Adrenal gland (tissue), 19 donors: ENCODE measurements at places on chromosomes 12 and 14. TPM values are rescaled to one million over a fixed set of nuclear protein-coding genes. Genes with fewer than 3 reads are reported as not detected.

Gene CCDC177
- 0.04 TPM for total RNA-seq

- no peak overlapping the region for H3K4me3 ChIP-seq
- H3K27me3 ChIP-seq: no peaks in the 10 kb centered on the region
- no peak overlapping the region for H3K27ac ChIP-seq
- H3K36me3 ChIP-seq: no peaks in the 10 kb centered on the region
Observed at GRCh38 chr14:71245659-71246361, 338.6 kb downstream of the PCNX1 start.

Gene LRIG3
- 5.6 TPM for total RNA-seq

GRCh38 chr12:93573552-93574223 is 1.2 kb downstream of the SOCS2 start:
- DNase-seq: peak; percentile 18
- no peaks in the 10 kb centered on the region for H3K27me3 ChIP-seq
- no peaks in the 10 kb centered on the region for H3K4me1 ChIP-seq
- H3K27ac ChIP-seq: peak overlapping the region; percentile 95
- peak overlapping the region; percentile 88 for H3K4me3 ChIP-seq

DNA sequence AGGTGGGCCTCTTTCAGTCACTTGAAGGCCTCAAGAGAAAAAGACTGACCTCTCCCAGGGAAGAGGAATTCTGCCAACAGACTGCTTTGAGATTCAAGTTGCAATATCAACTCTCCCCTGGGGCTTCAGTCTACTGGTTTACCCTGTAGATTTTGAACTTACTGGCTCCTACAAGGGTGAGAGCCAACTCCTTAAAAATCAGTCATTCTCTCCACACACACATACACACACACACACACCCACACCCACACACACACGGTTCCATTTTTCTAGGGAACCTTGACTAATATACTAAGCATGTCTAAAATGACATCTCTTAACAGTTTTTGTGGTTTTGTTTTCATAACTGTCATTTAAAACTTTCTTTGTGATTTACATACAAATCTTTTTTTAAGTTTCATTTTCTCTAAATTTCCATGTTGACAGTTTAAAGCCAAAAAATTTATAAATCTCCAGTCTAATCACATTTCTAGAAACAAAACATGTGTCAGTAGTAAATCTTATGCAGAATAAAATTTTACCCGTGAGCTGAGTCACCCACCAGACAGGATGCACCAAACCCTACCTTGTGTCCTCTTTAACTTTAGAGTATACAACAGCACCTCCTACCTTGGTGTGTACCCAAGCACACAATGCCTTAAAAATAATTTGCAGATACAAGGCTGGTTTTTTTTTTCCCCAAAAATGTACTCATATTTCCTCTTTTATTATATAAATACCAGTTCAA is 394.6 kb downstream of the AEBP2 start:
- no peak overlapping the region for H3K4me3 ChIP-seq
- no peaks in the 10 kb centered on the region for H3K27me3 ChIP-seq
- H3K27ac ChIP-seq: no peak overlapping the region
- no peak for DNase-seq
- no peaks in the 10 kb centered on the region for H3K4me1 ChIP-seq

GRCh38 chr12:19148860-19149259 is 19.3 kb downstream of the PLEKHA5 start:
- no peak overlapping the region for H3K27ac ChIP-seq
- no peaks in the 10 kb centered on the region for H3K27me3 ChIP-seq
- H3K4me3 ChIP-seq: no peak overlapping the region
- H3K36me3 ChIP-seq: no peaks in the 10 kb centered on the region
- no peaks in the 10 kb centered on the region for H3K4me1 ChIP-seq

- H3K27me3 ChIP-seq: peaks cover 11% of the 10 kb centered on the region
- no peak overlapping the region for H3K4me3 ChIP-seq
- no peaks in the 10 kb centered on the region for H3K36me3 ChIP-seq
- H3K4me1 ChIP-seq: no peaks in the 10 kb centered on the region
- H3K27ac ChIP-seq: no peak overlapping the region
Observed at GRCh38 chr12:108104657-108105056, 24.4 kb upstream of the WSCD2 start.

DNA sequence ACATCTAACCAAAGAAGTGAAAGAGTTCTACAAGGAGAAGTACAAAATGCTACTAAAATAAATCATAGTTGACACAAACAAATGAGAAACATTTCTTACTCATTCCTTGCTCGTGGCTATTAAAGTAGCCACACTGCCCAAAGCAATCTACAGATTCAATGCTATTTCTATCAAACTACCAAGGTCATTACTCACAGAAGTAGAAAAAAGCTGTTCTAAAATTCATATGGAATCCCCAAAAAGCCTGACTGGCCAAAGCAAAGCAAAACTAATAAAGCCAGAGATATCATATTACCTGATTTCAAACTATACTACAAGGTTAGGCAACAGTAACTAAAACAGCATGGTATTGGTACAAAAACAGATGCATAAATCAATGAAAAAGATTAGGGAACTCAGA is 305.6 kb downstream of the RPAP3 start:
- H3K36me3 ChIP-seq: no peaks in the 10 kb centered on the region
- H3K4me3 ChIP-seq: no peak overlapping the region
- no peak overlapping the region for H3K27ac ChIP-seq
- H3K4me1 ChIP-seq: no peaks in the 10 kb centered on the region
- no peak for DNase-seq
- H3K27me3 ChIP-seq: no peaks in the 10 kb centered on the region

DNA sequence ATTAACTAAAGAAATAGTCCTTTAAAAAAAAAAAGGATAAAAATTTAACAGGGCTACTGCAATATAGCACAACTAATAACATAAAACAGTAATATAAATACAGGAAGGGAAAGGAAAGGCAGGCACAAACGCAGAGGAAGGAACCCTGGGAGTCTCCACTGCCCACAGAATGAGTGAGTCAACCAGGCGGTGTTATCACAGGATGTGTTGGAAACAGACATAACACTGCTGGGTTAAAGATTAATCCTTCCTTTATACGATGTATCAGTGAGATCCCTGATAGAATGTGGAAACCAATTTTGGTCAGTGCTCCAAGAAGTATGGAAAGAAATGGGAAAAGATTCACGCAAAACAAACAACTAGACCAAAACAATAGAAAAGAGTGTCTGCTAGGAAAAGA is 47.9 kb downstream of the FGD6 start:
- peak overlapping the region; percentile 38 for H3K27ac ChIP-seq
- H3K36me3 ChIP-seq: no peaks in the 10 kb centered on the region
- H3K27me3 ChIP-seq: no peaks in the 10 kb centered on the region

- no peaks in the 10 kb centered on the region for H3K27me3 ChIP-seq
- H3K4me3 ChIP-seq: no peak overlapping the region
- H3K4me1 ChIP-seq: peaks cover 6% of the 10 kb centered on the region
- no peak for DNase-seq
- H3K27ac ChIP-seq: no peak overlapping the region
Observed at GRCh38 chr12:57119294-57120085, 8.3 kb upstream of the STAT6 start.

Gene PRKD1
- total RNA-seq: 30.1 TPM
